ENCODE measurements at places on chromosomes 6 and 20.
A peak's percentile ranks its signal among the peaks of the same experiment; 100 is the strongest.

GRCh38 chr6:120077489-120077888 is 727.9 kb upstream of the MAN1A1 start:
- DNase-seq: no peak

- DNase-seq: no peak
Observed at GRCh38 chr6:24477070-24477469, 12.3 kb downstream of the GPLD1 start.

- no peak for DNase-seq
Observed at GRCh38 chr6:12962529-12962928, 246.0 kb downstream of the PHACTR1 start.

GRCh38 chr6:356828-357251 is 34.7 kb upstream of the IRF4 start:
- DNase-seq: no peak

DNA sequence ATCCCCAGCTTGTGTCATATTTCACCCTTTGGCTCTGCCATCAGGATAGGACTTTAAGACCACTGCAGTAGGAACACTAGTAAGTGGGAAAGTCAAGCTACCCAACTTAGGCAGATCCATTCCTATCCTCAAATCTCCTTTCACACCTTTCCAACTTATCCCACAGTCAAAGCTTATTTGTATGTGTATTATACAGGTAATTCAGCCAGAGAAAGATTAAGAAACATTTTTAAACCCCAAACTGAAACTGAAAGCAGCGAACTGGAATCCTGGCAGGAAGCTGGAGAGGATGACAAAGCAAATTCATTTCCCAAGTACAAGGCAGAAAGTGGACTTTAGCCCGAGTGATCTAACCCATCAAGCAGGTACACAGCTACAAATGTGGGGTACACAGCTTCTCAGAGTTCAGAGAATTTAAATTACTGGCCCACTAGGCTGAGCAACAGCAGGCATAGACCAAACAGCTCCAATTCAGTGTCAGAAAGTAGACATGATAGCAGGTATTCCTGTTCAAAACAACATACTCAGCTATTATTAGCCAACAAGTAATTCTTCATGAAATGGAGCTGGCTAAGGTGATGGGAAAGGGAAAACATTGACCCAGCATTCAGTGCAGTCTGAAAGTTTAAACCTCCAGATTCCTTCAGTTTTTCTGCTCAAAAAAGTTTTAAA is 39.1 kb downstream of the ILRUN start:
- no peak for DNase-seq

DNA sequence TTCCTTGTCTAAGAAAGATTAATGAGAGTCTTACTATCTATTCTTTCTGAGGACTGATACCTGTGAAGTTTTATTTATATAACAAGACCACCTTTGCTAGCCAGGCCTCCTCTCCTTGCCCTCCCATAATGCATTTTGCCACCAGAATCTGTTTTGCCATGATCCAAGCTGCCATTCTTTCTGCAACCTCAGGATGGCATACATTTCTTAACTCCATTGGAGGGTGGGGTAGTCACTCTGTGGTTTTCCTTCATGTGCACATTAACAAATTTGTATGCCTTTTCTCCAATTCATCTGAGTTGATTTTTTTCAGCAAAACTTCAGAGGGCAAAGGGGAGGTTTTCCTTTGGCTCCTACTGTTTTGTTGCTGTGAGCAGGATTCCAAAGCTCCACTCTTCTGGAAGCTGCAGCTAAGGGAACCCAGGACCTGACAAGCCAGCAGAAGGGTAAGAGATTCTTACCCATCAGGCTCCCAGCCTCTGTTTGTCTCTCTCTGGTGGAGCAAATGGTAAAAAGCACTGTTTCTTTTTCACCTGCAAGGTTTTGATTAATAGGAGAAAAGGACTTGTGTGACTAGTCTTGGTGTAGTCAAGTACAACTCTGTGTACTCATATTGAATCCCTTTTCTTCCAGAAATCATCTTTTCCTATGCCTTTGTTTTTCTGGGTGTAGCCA is 26.2 kb upstream of the ENPP4 start:
- no peak for DNase-seq

DNA sequence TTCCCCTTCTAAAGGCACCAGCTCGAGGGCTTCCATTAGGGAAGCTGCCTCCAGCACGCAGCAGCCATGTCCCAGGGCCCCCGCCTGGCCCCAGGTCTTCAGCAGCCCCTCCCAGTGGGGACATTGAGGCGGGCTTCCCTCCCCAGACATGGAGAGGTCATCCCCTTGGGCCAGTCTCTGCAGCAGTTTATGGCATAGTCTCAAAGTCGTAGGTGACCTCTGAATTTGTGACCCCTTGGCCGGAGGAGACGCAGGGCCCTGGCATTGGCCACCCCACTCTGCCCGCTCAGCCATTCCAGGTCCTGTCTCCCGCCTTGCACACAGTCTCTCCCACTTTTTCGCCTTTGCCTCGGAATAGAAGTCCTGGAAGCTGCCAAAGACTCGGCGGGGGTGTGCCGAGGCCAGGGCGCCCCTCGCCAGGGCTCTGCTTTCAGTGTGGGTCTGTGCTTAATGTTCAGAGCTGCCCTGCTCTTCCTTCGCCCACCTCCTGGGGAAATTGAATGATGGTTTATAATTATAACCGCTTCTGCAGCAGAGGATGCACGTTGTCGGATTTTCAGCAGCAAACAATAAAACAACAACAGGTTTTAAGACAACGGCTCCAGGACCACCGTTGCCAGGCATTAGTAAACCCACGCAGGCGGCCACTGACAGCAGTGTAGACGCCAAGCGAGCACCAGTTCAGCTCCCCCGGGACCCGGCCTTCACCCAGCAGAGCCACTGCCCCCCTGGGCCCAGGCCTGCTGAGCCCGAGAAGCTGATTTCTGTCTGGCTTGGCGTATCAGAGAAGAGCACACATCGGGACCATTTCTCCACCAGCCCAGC is 187.0 kb downstream of the TAF4 start:
- no peak for DNase-seq

DNA sequence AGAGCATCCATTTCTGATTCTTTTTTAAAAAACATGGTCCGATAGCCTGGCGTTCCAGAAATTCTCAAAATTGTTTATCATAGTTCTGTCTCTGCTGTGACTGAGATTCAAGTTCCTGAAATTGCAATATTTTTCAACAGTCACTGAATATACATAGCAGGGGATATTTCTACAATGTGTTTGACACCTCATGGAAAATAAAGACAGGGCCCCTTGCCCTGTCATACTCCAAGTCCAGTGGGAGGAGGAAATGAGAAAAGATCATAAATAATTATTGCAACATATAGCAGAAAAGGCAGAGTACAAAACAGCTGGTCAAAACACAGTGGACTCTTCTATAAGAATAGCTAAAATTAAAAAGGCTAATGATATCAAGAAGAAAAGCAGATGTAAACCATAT is 234.8 kb upstream of the SPTLC3 start:
- DNase-seq: no peak

GRCh38 chr6:137867685-137868509 is 838 bp downstream of the TNFAIP3 start:
- no peak for DNase-seq

DNA sequence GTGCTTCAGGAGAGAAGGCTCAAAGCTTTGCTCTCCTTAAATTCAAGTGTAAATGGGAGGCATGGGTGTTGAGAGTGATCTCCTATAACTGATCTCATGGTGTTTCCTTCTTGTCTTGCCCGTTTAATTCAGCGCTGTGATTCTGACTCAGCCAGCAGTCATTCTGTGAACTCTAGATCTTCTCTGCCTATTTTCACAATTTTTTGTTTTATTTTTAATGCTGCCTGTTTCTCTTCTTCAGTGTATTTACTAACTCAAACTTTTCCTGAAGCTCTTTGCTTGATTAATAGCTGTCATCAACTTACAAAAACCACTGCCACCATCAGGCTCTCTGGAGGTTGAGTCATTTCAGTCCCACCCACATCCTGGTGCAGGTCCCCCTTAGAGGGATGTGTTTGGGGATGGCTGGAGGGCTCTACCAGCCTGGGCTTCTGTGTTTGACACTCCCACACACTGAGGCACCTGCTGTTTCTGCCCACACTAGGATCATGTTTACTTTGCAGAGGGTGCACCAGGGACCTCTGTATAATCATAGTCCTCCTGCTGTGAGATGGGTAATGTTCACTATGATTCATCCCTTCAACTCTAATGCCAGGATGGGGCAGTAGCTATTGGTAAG is 94.0 kb downstream of the SHLD1 start:
- peak; percentile 55 for DNase-seq

DNA sequence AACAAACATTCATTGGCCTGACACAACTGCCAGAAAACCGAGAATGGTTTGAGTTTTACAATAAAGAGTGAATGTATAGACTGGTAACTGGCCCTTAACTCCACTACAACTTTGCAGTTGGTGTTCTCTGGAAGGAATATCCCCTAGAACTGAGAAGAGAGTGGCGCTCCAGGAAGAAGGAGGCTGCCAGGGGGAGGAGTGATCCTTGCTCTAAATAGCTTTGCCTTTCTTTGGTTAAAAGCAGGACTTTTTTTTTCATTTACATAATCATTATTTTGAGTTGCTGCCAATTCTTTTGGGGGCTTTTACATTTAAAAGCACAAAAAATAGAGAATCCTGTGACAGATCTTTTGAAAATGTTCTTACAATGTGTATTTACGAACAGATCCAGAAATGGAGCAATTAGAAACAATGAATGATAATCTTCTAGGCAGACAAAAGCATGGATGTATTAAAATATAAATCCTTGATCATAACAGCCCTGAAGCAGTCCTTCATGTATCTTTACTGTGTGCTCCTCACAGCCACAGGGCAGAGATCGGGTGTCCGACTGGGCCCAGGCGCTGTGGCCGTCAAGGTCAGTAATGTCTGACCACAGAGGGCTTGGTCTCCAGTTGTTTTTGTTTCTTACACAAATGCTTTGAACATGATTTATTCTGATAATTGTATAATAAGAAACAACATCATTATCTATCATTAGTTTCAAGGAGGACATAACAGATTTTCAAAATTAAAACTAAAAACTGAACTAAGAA is 612.2 kb downstream of the HDGFL1 start:
- no peak for DNase-seq

DNA sequence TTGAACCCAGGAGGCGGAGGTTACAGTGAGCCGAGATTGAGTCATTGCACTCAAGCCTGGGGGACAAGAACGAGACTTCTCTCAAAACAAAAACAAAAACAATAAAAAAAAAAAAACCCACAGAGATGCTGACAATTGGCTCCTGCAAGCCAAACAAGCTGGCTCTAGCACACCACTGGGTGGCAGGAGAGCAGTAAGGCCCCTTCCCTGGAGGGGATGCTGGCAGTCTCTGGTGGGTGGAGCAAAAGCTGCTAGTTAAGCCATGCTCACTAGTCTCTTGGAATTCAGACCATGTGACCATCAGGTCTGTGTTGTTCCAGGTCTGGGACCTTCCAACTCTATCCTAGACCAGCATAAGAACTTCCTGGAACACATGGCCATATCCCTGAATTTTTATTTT is 18.9 kb upstream of the DSN1 start:
- no peak for DNase-seq

DNA sequence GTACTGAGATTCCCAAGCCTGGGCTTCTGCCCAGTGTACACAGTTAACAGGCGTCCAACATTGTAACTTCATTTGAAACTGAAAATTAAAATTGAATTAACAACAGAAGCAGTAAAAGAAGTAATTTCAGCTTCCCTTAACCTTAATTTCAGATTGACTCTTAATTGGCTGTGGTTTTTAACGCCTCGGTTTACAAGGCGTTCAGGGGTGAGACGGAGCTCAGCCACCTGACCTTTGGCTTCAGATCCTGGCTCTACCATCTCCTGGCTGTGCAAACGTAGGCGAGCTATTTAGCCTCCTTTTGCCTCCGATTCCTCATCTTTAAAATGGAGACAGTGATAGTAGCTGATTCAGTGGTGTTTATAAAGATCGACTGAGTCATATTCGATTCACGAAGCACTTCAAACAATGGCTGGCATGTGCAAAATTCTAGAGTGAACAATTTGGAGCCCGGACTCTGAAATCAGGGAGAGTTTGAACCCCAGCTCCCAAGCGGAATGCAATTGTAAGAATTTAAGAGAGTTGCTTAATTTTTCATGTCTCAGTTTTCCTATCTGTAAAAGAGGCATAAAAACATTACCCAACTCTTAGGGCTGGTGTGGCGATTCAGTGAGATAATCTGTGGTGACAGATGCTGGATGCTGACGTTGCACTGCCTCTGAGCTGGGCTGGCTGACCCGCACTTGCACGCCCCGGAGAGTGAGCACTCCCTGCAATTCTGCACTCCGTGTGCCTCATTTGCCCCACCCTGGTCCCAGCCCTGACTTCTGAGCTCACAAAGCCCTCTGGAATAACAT is 23.5 kb upstream of the OCSTAMP start:
- DNase-seq: no peak

- DNase-seq: no peak
Observed at GRCh38 chr6:108741331-108741989, 106.8 kb upstream of the ARMC2 start.

DNA sequence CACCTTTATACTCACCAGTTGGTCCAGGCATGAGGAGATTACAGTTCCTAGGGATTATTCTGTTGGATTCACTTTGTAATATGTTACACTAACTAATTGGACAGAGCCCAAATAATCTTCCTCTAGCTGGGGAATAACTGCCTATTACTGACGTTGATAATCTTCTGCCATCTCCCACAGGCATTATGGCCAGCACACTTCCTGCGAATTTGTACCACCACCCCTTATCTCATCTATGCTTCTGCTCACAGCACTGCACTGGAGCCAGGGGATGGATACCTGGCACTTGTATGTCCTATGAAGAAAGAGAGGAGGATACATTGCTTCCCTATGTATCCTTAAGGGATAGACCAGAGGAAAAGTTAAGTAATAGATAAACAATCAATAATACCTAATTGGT is 494.8 kb upstream of the MAN1A1 start:
- DNase-seq: no peak

DNA sequence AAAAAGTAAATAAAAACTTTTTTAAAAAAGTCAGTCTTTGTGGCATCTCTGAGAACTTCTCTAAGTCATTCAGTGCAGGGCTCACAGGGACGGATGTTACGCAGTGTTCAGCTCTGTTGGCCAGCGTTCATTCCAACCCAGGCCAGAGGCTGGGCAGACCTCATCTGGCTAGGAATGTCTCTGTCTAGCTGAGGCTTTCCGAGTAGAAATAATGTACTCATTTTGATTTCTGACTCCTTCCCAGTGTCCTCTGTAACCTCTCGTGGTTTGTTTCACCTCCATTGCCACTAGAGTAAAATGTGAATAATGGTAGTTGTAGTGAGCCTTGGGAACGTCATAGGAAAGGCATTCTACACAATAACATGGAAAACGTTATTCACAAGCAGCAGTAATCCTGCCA is 135.1 kb downstream of the TMEM242 start:
- no peak for DNase-seq

DNA sequence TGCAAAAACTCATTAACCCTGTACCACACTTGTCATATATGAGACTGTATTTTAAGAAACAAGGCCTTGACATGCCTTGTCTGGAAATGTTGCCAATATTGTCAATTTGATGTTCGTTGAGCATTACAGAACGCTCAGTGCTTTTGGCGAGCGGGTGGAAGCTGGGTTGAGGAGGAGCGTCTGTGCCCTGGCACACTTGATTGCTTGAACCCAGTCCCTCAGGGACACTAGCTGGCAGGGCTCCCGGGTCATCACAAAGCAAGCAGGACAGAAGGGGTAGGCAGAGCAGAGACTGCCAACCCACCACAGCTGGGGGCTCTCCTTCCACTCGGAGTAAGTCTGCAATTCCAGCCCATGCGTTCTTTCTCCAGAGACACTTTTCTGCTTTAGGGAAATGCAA is 286.3 kb downstream of the KHDC1L start:
- DNase-seq: no peak

Data from activated CD4-positive, alpha-beta T cell treated with anti-CD3 and anti-CD28 coated beads, Interleukin-2, amount 50 U/mL, for 24 hours (primary cell).